ENCODE measurements at places on chromosomes 16 and 17.
A peak's percentile ranks its signal among the peaks of the same experiment; 100 is the strongest.

- no peak for DNase-seq
Measured at GRCh38 chr17:40961591-40961990, 5.2 kb downstream of the KRT39 start.

GRCh38 chr17:77999413-78000173, 41.1 kb downstream of the TNRC6C start:
- no peak for DNase-seq

DNA sequence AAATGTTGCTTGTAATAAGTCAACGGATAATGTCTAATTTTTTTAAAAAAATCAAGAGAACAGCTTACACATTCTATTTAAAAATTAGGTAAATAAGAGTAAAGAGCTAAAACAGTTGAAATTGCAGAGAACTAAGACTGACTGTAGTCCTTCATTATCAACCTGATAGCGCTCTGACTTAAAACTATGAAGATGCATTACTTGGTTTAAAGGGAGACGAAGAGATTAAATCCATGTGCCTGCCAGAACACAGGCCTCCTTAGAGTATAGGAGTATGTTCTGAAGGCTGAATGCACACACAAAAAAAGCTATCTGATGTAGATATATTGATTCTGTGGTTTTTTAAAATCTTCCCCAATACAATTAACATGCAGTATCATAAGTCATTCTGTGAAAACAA, 28.5 kb downstream of the GLG1 start:
- no peak for DNase-seq

- peak; percentile 57 for DNase-seq
Measured at GRCh38 chr17:52106638-52107261, 51.8 kb downstream of the CA10 start.

- DNase-seq: no peak
Measured at GRCh38 chr17:27506348-27507218, 50.3 kb downstream of the KSR1 start.

DNA sequence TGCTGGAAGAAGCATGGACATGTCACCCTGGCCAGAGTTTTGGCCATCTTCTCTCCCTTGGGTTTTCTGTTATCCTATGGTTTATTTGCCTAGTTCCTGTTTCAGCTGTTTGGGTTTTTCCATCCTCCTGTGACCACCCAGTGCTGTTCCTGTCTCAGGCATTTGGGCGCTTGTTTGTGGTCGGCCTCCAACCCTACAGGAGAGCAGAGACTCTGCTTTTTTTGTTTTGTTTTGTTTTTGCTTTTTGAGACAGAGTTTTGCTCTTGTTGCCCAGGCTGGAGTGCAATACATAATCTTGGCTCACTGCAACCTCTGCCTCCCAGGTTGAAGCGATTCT, 3.3 kb upstream of the ZC3H7A start:
- no peak for DNase-seq

- DNase-seq: no peak
Measured at GRCh38 chr17:64003526-64004121, 5.5 kb downstream of the PRR29 start.

- no peak for DNase-seq
Measured at GRCh38 chr17:79046916-79047280, 22.9 kb downstream of the C1QTNF1 start.

GRCh38 chr16:66169817-66170216, 196.7 kb upstream of the CDH5 start:
- no peak for DNase-seq

- no peak for DNase-seq
Measured at GRCh38 chr16:17555176-17555575, 84.4 kb upstream of the XYLT1 start.

- DNase-seq: no peak
Measured at GRCh38 chr17:42586514-42587230, 9.1 kb upstream of the PSMC3IP start.

DNA sequence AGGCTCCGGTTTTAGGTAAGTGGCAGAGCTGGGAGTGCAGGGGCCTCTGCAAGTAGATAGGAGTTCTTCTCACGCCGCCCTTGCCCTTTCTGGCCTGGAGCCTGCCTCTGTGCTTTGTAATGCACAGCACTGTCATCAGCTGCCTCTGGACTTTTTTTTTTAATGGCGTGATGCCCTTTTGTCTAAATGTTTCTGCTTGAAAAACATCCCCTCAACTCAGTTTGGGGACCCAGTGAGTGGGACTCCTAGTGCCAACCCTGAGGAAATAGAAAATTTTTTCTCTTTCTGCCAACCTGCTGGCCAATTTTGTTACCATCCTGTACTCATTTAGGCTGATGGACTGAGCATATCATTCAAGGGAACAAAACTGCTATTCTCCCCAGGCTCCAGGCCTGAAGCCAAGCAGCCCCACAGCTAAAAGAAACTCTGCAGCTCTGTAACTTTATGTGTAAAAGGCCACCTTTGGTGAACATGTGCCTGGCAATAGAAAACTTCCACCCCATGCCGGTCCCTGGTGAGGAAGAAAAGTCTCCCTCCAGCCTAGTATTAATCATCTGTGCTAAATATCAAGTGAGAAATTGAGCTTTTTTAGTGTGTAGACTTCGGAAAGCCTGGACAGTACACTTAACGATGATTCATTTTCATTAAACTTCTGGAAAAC, 22.5 kb downstream of the SLC6A2 start:
- no peak for DNase-seq

GRCh38 chr16:87324411-87325275, 7.5 kb upstream of the C16orf95 start:
- peak; percentile 64 for DNase-seq

- DNase-seq: peak; percentile 72
Measured at GRCh38 chr16:81623365-81624102, 155.6 kb upstream of the PLCG2 start.

DNA sequence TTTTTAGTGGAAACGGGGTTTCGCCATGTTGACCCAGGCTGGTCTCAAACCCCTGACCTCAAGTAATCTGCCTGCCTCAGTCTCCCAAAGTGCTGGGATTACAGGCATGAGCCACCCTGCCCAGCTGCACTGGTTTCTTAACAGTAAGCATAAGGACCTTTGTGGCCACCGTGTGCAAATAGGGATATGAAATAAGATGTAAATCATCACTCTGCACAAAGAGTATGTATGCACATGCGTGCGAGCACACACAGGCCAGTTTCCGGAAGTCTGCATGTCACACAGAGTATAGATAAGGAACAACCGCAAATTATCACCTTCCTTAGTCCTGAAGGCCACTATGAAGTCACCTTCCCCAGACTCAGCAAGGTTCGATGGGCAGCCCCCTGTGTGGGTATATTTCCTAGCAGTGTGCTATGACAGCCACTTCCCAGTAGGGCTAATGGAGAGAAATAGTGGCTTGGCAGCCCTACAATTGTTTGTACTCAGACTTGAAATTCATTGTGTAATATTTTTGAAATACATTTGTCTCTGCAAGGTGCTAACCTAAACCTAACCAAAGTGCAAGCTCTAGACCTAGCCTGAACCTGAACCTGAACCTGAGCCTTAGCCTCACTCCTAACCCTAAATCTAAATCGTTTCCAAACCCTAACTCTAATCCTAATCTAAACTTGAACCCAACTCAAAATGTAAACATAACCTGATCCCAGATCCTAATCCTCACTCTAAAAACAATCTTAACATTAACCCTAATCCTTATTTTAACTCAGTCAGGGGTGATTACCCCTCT, 48.4 kb upstream of the SKAP1 start:
- DNase-seq: peak; percentile 80

GRCh38 chr17:9226130-9226793, 205.0 kb downstream of the NTN1 start:
- no peak for DNase-seq

GRCh38 chr16:2385190-2385836, 43.9 kb upstream of the CCNF start:
- DNase-seq: no peak

GRCh38 chr16:60001523-60001922, 1267.4 kb upstream of the GOT2 start:
- no peak for DNase-seq

GRCh38 chr17:65743308-65743655, 181.8 kb upstream of the AXIN2 start:
- DNase-seq: no peak

- peak; percentile 69 for DNase-seq
Measured at GRCh38 chr16:3020604-3021448, 658 bp downstream of the TNFRSF12A start.

DNA sequence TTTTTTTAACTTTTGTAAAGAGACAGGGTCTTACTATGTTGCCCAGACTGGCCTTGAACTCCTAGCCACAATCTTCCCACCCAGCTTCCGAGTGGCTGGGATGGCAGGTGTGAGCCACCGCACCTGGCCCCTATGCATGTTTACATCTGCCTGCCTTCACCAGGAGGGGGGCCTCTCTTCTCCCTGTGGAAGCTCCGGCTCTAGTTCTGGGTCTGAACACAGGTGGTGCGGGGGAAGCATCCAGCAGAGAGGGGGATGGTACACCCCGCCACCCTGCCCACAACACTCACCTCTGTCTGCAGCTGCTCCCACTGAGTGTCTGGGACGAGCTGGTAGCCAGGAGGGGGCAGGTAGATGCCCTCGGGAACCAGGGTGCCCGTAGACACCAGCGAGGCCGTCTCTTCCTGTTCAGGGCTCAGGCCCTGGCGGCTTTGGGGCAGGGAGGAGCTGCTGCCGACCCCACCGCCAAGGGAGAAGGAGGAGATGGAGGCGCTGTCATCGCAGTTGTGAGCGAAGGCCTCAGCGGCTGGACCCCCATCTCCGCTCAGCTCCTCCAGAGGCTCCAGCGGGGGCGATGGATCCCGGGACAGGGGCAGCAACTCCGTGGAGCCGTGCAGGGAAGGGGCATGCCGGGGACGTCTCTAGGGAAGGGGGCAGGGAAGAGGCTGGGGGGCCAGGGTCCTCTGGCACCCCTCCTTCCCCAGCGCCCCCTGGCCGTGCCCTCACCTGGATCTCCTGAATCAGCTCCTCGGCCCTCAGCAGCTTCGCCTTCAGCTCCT, 10.9 kb downstream of the RABEP2 start:
- no peak for DNase-seq

DNA sequence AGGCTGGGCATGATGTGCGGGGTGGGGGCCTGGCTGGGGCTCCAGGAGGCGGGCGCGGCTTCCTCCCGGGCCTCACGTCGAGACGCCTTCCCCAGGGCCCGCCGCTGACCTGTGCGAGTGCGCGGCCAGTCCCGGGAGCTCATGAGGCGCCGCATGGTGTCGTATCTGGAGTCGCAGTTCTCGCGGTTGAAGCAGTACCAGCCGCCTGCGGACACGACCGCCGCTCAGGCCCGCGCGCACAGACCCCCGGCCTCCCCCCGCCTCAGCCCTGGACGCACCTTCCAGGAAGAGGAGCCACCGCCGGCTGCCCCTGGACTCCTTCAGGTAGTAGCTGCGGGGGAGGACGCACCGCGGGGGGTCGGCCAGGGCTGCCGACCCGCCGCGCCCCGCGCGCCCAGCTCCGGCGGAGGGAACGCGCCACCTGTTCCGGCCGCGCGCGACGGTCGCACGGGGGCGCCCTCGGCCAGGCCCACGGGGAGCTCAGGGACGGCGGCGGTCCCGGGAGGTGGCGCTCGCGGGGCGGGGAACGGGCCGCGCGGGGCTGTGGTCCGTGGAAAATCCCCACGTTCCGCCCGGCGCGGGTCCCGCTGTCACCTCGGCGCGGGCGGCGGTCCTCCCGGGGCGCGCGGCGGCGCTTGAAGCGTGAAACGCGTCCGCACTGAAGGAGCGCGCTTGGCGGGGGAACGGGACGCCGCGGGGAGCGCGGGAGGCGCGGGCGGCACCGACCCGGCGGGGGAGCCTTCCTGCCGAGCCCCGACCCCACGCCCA, 1.4 kb downstream of the NOTUM start:
- peak; percentile 88 for DNase-seq

- no peak for DNase-seq
Measured at GRCh38 chr17:80086081-80086480, 15.3 kb upstream of the GAA start.

- DNase-seq: no peak
Measured at GRCh38 chr17:20996724-20997615, 45.8 kb downstream of the USP22 start.

DNA sequence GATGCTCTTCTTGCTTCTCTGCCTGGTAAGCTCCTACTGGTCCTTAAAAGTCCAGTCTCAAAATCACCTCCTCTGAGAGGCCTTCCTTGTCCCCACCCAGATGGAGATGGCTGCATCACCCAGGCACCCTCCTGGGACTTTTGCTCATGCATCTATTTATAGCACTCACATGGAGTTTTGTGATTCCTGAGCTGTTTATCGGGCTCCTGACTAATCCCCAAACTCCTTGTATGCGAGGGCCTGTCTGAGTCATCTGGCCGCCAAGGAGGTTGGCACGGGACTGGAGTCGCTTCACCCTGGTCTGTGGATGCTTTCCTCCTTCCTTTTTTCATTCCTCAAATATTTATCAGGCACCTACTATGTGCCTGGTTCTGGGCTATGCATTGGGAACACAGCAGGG, 2.3 kb upstream of the MAP2K3 start:
- no peak for DNase-seq

- DNase-seq: no peak
Measured at GRCh38 chr16:1788708-1789100, 4.8 kb downstream of the IGFALS start.

DNA sequence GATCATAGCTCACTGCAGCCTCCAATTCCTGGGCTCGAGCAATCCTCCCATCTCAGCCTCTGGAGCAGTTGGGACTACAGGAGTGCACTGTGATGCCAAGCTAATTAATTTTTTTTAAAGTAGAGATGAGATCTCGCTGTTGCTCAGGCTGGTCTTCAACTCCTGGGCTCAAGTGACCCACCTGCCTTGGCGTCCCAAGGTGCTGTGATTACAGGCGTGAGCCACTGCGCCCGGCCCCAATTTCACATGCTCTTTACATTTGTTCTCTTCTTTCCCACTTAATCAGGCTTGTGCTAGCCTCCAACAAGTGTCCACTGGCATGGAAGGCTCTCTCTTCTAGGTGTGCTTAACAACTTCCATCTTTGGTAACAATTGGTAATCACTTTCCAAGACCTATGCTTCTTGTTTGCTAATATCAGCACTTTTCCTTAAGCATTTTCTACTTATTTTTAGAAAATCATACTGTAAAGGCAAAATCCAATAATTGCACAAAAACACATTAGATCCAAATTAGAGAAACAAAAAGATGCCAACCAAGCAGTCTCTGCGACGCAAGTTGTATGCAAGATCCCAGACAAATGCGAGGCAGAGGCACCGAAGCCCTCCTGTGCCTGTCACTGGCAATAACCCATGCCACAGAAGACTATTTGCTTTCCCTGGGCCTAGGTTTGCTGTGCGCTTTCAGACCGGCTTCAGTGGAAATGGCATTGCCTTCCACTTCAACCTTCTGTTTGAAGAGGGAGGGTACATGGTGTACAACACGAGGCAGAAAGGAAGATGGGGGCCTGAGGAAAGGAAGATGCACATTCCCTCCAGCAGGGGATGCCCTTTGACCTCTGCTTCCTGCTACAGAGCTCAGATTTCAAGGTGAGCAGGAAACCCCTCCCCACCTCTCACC, 52.6 kb downstream of the NOS2 start:
- DNase-seq: no peak

DNA sequence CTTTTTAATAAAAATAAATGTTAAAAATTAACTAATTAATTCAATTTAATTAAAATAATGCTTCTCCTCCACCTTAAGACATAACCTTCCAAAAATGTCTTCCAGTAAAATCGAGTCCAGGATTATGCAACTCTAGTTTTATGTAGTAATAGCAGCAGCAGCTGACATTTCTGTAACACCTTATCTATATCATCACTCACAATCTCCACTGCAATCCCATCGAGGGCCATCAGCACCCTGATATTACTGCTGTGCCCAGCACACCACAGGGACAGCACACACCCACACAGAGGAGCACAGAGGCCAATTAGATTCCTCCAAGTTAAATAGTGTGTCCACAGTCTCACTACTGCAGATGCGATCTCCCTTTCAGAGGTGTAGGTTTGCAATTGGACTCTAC, 2.9 kb downstream of the RPH3AL start:
- no peak for DNase-seq

All from erythroblast (primary cell).